Activated CD4-positive, alpha-beta T cell treated with anti-CD3 and anti-CD28 coated beads, Interleukin-2, amount 50 U/mL, for 48 hours (primary cell): ENCODE measurements at places on chromosomes 12 and 14.

DNA sequence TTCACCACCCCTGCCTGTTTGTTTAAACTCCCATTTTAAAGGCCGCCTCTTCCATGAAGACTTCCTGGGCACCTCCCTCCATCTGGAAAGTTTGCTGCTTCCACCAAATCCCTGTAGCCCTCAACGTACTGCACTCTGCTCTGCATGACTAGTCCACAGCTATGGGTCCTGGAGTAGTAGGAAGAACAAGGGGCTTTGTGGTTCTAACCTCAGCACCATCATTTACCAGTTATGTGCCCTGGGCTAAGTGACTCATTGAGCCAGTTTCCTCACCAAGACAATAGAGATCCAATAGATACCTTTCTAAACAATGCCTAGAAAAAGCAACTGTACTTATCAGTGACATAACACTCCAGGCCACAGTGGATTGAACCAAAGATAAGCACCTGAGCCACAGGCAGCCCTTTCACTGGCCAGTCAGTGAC is 8.5 kb upstream of the LTBP2 start:
- DNase-seq, result peak; percentile 41

- DNase-seq, result no peak
These were observed 24.2 kb downstream of the FGD4 start for GRCh38 chr12:32423559-32423958.

GRCh38 chr12:49347311-49348193 is 864 bp downstream of the DNAJC22 start:
- peak; percentile 83 for DNase-seq

DNA sequence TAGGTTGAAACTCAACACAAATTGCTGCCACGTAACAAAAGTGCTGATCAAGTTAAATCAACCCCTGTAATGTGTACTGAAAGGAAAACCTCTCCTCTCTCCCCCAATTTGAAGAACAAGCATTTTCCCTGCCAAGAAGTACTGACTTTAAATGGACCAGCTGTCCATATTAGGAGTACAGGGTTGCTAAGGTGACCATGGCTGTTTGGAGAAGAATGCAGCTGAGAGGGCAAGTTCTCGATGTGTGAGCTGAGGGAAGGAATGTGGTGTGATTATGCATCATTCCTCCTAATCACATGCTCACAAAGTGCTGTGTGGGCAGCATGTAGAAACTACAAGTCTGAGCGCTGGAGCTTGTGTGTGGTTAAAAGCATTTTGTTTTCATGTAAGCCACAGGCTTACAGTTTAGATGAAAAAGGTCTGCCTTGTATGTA is 50.9 kb upstream of the CCT2 start:
- peak; percentile 38 for DNase-seq

- DNase-seq, result peak; percentile 28
These were observed 837 bp downstream of the COL2A1 start for GRCh38 chr12:48003226-48004052.

- DNase-seq, result no peak
These were observed 73.0 kb downstream of the CIT start for GRCh38 chr12:119804011-119804641.

- no peak for DNase-seq
These were observed 17.2 kb upstream of the BDKRB2 start for GRCh38 chr14:96187216-96188031.

DNA sequence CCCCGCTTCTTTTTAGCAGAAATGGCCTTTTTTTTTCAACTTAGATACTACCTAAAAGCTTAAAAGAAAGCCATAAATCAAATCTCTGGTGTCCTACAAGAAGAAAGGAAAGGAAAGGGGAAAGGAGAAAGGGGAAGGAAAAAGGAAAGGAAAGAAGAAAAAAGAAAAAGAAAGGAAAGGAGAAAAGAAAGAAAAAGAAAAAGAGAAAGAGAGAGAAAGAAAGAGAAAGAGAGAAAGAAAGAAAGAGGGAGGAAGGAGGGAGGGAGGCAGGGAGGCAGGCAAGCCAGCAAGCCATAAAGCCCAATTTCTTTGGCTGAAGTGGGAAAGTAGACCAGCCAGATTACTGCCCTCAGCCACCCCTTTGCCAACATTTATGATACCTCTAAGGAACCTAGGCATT is 32.5 kb upstream of the SLC6A13 start:
- no peak for DNase-seq

- DNase-seq, result no peak
These were observed 208.7 kb downstream of the AEBP2 start for GRCh38 chr12:19647806-19648556.

DNA sequence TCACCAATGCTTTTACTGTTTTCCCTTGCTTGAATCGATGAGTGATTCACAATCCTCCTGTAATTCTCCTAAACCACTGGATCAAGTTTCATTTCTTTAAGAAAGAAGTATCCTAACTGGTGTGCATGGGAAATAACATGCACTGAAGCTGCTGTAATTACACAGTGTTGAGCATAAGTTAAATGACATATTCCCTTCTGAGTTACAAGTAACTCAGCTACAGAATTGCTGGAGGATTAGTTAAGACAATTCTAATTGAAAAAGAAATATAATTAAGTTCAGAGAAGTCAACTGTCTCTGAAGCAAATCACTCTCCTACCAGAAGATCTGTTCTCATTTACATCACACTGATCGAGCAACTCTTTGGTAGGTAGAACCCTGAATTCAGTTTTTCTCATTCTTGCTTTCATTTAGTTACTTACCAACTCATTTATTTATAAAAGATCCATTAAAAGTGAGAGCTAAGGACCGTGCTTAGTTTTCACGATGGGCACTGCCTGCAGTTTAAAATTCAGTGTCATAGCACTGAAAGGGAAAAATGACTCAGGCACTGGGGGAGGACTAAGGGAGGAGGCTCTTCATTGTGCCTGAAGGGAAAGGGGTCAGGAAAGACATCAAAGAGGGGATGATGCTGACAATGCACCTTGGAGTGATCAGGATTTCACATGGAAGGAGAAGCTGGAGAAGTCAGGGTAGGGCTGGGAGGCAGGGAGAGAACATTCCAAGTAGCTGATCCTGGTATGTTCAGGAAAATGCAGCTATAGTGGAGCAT is 327.2 kb downstream of the EMP1 start:
- DNase-seq, result no peak

DNA sequence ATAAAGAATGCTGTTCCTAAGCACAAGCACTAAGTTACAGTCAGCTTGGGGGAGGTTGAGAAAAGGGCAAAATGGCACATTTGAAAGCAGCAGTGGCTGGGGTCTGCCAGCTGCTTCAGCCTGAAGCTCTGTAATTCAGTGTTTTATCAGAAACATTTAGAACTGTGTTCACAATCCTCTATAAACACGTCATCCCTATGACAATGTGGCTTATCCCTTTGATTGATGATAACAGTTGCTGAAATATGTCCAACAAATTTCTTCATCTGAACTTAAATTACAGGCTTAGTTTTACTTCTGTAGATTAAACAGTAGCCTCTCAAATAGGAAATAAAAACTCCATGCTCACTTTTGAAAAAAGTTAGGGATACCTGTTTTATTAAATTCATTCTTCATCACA is 108.8 kb downstream of the VEZT start:
- no peak for DNase-seq
